Activated T-cell treated with anti-CD3 and anti-CD28 coated beads, Interleukin-2, amount 50 U/mL, for 72 hours (primary cell): ENCODE measurements at places on chromosomes 3 and 15. TPM values are rescaled to one million over a fixed set of nuclear protein-coding genes. Genes with fewer than 3 reads are reported as not detected.

- DNase-seq, result no peak
Observed at GRCh38 chr3:161333696-161334095, 37.6 kb downstream of the SPTSSB start.

GRCh38 chr15:40151991-40152390 lies 8.9 kb upstream of the BUB1B start:
- DNase-seq, result no peak

GRCh38 chr3:149151843-149152242 lies 22.4 kb downstream of the HPS3 start:
- no peak for DNase-seq

DNA sequence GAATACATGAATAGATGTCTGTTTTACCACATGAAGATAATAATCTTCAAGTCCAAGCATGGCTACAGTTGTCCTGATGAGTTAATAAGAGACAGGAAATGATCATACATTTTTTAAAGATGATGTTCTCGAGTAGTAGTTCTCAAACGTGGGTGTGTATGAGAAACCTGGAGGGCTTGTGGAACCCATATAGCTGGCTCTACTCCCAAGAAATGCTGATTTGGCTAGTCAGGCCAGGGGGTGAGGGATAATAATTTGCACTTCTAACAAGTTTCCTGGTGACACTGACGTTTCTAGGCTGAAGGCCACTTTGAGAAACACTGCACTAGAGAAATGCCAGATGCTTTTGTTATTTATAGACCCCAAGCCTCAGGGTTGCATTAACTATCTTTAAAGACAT lies 37.0 kb downstream of the ROPN1B start:
- no peak for DNase-seq

ARL6IP5 gene
- total RNA-seq, result 93.1 TPM

WWTR1 gene
- total RNA-seq, result 0.95 TPM

CPNE4 gene
- total RNA-seq, result 0.17 TPM

- peak; percentile 34 for DNase-seq
Observed at GRCh38 chr15:31930967-31931366, 99.3 kb upstream of the CHRNA7 start.

DNA sequence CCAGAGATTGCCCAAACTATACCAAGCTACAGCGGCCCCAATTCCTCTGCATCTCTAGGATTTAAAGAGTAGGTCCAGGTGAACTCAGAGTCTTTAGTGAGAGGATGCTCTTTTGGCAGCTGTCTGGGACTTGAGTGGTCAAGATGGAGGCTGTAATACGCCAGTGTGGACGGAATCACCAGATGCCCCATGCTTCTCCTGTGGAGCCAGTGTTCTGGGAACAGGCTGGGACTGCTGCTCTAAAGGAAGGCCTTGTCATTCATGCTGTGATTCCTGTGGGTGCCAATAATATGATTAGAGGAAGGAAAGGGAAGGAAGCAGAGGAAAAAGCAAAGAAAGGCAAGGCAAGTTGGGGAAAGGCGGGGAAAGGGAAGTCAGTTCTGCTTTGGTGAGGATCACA lies 17.4 kb upstream of the NOX5 start:
- no peak for DNase-seq

SPINK8 gene
- not detected for total RNA-seq
